T1000 (cell line): ENCODE measurements at places on chromosomes 1 and 21.

DNA sequence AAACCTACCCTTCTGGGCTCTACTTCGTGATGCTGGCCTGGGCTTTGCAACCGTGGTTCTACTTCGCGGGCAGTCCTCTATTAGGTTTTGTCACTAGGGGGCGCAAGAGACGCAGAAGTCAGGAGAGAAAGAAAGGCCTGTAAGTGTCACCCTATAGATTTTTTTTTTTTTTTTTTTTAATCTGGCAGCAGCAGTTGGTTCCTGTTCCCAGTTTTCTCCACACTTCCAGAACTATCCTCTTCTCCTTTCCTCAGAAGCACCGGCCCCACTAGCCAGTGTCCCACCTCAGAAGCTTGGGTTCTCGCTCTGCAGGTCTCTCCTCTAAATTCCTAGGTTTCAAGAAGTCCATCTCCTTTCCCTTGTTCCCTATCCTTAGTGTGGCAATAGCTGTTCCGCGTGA, 9.1 kb upstream of the LCE2D start:
- DNase-seq = no peak

- DNase-seq = no peak
Measured at GRCh38 chr1:98461873-98462385, 199.6 kb upstream of the SNX7 start.

DNA sequence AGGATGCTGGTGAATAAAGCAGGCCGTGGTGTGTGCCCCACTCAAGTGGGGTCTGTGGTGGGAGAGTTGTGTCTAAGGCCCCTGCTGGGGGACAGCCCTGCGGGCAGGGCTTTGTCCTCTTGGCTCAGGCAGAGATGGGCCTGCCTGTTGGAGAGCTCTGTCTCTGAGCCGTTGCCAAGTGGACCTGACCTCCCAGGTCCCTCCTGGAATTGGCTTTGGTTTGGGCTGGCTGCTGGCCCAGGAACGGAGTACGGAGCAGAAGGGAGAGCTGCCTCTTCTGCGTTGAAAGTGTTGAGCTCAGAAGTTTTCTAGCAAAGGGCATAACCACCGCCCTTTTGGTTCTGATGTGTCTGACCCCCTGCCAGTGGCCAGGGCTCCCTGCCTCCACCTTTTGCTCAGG, 153.9 kb downstream of the PEX14 start:
- DNase-seq = no peak

- DNase-seq = no peak
Measured at GRCh38 chr1:41620365-41621169, 136.1 kb upstream of the EDN2 start.

GRCh38 chr1:108708691-108709660, 3.7 kb upstream of the FNDC7 start:
- no peak for DNase-seq

- DNase-seq = no peak
Measured at GRCh38 chr1:102783487-102783886, 324.8 kb downstream of the COL11A1 start.

DNA sequence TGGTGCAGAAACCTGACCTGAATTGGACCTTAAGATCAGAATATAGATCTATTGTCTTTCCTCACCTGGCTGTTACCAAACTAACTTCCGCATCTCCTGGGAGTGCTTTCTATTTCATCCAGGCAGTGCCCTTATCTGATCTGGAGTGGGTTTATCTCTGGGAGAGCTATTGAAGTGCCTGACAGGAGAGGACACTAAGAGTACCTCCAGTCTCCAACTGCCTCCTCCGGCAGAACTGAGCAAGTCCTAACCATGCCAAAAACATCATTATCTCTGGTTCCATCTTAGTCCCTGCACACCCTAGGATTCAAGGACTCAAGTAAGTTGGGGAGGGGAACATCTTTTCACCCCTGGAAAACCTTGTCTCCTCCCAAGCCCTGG, 12.4 kb upstream of the KCNJ15 start:
- no peak for DNase-seq

DNA sequence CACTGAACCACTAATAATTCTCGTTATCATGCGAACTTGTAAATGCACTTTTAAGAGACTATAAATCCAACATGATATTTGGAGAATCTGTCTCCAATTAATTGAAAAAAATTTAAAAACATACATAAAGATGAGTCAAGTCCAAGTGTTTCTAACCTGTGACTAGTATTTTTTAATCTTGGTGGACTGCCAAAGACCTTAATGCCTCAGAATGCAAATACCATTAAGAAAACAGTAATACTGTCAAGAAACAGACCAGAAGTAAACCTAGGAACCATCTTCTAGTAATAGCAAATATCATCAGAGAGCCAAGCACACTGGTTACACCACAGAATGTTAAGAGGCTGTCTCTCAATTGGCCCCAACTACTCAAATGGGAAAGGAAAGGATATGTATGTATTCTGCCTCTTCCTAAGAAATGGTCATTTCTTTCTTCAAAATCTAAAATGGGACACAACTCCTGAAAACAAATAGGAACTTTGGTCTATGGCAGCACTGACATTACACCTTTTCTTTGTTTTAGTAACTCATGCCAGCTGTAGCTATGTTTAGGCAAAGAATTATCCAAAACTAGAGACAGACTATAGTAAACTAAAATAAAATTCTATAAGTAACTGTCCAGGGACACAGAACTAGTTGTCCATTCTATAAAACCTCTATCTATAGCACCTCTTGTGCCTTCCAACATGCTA, 15.8 kb downstream of the SCYL3 start:
- DNase-seq = no peak

DNA sequence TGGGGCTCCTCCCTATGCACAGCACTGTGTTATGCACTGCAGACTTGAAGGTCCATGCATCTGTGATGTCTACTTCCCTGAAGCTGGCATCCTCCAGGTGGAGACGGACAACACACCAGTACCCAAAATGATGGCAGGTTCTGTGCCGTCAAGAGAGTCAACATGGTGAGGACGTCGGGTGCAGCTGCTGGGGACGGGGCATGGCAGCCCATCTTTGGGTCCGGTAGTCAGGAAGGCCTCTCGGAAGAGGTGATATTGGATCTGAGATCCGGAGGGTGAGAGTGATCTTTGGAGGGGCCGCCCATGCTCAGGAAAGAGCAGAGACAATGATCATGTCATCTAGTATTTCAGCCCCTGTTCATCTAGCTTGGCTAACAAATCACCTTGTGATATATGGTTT, 104.1 kb downstream of the RIPK4 start:
- no peak for DNase-seq

GRCh38 chr1:20552728-20553445, 514 bp downstream of the FAM43B start:
- DNase-seq = no peak

GRCh38 chr1:21865943-21866706, 54.1 kb downstream of the LDLRAD2 start:
- DNase-seq = no peak

- DNase-seq = no peak
Measured at GRCh38 chr1:1881727-1882126, 9.2 kb downstream of the GNB1 start.

- DNase-seq = no peak
Measured at GRCh38 chr1:221704306-221704705, 37.6 kb downstream of the DUSP10 start.

GRCh38 chr1:41487126-41488039, 2.9 kb upstream of the EDN2 start:
- no peak for DNase-seq

DNA sequence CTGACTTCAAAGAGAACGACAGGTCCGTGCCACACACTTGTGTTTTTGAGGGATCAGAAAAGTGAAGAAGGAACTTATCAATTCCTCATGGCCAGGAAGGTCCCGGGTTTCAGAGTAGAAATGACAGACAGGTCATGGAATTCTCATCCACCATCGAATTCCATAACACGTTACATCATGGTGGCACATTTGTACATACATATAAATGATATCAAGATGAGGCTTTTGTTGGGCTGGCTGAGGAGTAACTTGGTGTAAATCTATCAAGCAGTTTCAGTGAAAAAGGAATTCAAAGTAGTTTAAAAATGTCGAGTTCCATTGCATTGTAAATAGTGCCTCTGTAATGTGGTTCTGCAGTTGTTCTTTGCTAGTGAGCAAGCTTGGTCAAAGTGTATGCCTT, 22.9 kb upstream of the GNPAT start:
- no peak for DNase-seq

- DNase-seq = peak; percentile 80
Measured at GRCh38 chr1:109090196-109091077, at the start of gene TMEM167B. TSS of gene TMEM167B (plus strand) at chr1:109090764. CDS start at chr1:109090873, 109 bp downstream.

DNA sequence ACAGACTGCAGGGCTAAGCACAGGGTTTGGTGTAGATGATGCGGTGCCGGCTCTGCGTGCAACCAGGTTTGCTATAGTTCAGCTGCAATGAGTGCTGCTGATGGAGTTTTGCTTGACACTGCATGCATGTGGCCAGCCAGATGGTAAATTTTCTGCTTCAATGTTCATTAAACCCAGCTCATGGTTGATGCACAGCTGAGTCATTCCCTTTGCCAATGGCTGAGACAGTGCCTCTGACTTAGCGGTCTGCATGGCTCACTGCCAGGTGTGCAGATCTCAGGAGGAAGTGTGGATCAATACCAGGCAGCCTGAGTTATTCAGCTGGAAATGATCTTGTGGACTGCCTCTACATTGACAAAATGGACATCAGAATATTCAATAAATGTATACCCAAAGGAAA, 172.7 kb upstream of the ZP4 start:
- DNase-seq = peak; percentile 37

- no peak for DNase-seq
Measured at GRCh38 chr1:4736254-4736653, 81.8 kb downstream of the AJAP1 start.

DNA sequence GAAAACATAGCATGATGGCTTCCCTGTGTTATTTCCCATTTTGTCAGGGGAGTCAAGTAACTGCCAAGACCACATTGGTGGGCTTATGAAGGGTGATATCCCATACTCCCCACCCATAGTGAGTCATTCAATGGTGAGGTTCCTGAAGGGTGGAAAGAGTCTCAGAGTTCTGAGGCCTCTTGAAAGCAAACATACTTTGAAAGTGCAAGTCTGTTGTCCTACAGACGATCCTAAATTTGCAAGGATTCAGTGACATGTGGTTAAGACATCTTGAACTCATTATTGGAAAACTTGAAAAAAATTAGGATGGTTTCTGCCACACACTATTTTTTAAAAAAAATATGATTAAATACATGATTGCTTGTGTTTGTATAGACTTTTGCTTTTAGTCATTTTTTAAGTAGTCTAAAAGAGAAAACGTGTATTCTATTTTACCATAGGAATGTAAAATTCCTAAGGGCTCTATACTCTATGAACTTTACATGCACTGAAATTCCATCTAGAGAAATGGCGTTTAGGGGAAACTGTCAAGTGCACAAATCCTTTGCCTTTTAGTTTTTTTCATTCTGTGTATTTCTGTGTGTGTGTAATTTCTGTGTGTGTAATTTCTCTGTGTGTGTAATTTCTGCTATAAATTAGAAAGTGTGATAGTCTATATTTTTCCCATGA, 225.5 kb upstream of the ADAMTS5 start:
- DNase-seq = no peak

- no peak for DNase-seq
Measured at GRCh38 chr1:11431941-11432507, 46.9 kb upstream of the DISP3 start.

- DNase-seq = no peak
Measured at GRCh38 chr1:38244218-38244845, 197.7 kb upstream of the POU3F1 start.

- no peak for DNase-seq
Measured at GRCh38 chr1:78570539-78570938, 49.7 kb upstream of the IFI44L start.

DNA sequence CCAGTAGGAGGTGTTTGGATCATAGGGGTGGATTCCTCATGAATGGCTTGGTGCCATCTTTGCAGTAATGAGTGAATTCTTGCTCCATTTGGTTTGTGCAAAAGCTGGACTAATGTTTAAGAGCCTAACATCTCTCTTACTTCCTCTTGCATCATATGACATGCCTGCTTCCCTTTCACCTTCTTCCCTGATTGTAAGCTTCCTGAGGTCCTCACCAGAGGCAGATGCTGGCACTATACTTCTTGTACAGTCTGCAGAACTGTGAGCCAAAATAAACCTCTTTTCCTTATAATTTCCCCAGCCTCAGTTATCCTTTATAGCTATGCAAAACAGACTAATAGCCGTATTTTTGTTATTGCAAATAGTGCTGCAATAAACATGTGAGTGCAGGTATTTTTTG, 8.1 kb downstream of the PRSS38 start:
- DNase-seq = no peak

DNA sequence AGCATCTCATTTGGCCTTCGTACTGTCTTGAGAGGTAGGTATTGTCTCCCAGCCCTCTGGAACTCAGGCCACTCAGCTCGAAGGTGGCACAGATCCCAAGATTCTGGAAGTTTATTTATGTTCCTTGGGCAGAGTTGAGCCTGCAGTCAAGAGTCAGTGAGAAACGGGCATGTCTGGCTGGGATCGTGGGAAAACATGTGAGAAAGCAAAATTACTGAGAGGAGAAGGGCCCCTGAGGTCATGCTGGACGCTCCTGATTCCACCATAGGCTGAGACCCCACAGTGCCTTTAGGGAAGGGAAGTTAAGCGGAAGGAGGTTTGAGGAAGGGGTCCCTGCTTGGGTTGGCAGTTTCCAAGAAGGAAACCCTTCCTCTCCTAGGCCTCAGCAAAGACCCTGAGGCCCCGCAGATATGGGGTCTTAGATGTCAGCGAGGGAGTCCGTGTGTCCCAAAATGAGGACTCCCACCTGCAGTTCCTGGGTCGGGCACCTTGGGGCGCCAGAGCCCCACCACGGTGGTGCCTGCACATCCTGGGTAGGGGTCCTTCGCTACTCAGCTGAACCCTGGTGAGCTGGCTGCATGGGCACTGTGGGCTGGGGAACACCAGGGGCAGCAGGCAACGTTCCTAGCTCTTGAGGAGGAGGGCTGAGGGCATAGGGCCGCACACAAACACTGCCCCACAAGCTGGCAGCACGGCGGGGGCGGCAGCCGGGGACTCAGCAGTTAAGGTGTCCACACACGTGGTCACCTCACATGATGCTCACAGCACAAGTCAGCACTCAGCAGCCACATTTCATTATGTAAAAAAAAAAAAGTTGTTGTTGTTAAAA, 12.3 kb upstream of the SEMA4A start:
- no peak for DNase-seq

DNA sequence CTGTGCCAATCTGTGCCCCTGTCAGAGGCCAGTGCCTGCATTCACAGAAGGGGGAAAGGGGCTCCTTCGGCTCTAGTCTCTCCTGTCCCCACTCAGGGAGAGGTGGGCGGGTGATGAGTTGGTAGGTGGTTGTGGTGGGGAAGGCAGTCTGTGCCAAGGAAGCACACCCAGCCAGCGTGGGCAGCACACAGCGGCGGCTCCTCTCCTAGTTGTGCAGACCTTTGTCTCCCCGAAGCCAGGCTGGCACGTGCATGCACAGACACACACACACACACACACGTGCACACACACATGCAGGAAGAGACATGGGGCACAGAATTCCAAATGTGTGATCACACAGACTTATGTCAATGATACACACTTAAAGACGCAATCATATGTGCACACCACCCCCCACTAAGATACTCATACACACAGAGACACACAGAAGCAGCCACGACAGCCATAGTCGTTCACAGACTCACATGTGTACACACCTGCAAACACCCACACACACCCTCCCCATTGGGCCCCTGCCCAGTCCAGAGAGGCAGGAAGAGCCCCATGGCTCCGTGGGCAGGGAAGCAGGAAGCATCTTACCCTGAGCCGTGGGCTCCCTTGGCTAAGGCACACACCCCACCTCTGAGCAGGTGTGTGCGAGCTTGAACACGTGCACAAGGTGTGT, 16.4 kb downstream of the RIMS3 start:
- DNase-seq = no peak
